Mesenchymal stem cell (in vitro differentiated cells and primary cell): ENCODE measurements at places on chromosomes 13 and 19.
A peak's percentile ranks its signal among the peaks of the same experiment; 100 is the strongest.

GRCh38 chr19:1366296-1366695 is 17.4 kb upstream of the NDUFS7 start:
- no peak for DNase-seq

- peak; percentile 45 for DNase-seq
Measured at GRCh38 chr13:42354241-42355091, 82.5 kb downstream of the AKAP11 start.

DNA sequence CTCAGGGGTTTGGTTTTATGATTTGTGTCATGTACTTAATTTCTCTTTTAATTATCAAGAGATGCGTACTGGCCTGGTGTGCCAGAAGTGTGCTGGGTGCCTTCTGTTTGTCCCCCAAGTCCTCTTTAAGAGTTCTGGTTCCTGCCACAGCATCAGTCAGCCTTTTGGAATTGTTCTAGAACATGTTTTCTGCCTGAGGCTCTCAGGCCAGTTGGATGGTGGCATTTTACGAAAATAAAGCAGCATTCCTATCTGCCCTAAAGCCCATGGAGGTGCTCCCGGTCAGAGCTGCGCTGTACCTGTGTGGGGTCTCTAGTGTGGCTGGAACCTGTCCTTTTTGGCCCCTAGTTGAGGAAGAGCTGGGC is 54.1 kb downstream of the TSSK6 start:
- no peak for DNase-seq

DNA sequence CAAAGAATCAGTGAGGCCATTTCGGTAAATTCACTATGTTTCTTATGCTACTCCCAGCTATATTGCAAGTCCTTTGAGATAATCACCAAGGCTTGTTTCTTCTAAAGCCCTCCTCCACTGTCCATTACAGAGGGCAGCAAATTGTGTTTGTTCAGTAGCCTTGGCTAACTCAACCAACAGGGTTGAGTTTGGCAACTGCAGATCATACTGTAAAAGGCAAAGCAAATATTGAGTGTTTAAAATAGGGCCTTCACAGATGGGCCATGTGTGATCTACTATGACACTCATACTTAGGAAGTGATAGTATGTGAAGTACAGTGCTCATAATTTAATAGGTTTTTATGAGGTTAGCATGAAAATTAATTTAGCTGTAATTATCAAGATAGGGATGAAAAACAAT is 171.3 kb downstream of the DACH1 start:
- DNase-seq = no peak

DNA sequence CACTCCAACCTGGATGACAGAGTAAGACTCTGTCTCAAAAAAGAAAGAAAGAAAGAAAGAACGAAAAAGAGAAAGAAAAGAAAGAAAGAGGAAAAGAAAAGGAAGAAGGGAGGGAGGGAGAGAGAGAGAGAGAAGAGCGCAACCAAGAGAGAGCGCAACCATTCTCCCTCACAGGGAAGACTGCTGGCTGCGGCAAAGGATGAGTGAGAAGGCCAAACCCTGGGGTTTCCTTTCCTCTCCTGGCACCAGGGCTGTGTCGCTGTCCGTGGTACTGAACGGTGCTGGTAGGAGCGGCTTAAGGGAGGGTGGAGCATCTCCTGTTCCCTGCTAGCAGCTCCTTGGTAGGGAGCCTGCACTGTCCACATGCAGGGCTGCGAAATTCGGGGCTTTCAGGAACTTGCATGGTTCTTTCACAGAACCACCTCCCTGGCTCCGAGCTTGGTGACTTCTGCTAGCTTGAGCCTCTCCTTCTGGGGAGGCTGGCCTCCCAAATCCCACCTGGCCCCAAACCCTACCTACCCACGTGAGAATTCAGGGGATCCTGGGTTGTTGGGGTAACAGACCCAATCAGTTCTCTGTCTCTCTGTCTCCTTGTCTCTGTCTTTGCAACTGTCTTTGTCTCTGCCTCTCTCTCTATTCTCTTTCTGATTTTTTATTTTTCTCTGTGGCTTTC is 51.1 kb upstream of the ZNRF4 start:
- peak; percentile 83 for DNase-seq
